ENCODE measurements at places on chromosomes 4 and X. TPM values are rescaled to one million over a fixed set of nuclear protein-coding genes. Genes with fewer than 3 reads are reported as not detected.

Gene BEX5
- not detected for polyA plus RNA-seq

DNA sequence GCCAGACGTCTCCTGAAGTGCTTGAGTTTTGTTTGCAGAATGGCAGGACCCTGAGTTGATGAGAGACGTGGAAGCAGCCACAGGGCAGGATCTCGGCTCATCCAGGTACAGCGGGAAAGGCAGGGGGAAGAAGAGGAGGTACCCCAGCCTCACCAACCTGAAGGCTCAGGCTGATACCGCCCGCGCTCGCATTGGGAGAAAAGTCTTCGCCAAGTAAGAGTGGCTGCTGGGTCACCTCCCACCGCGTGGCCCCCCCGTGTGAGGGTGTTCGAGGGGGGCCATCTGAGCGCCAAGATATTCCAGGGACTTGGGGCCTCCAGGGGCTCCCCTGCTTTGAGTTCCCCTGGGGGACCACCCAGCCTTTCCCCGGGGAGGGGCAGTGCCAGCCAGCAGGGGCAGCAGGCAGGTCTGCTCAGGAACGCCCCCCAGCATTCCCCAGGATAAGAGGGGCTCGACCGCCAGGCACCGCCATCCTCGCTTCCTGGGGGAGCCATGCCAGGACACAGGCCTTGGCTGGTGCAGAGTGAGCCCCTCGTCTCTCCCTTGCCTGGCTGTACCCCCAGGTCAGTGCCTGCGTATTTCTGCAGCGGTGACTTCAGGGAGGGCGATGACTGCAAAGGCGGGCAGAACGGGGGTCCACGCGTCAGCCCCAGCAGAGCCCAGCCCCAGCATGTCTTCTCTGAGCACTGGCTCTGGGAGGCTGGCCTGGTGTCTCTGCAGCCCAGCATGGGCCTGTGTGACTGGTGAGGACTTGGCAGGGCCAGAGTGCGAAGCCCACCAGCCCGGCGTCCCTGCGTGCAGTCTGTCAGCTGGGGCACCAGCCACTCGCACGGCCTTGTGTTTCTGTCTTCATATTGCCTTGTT lies 22.3 kb downstream of the NKX1-1 start:
- no peak for DNase-seq

- DNase-seq = no peak
These were observed 247.3 kb downstream of the PARM1 start for GRCh38 chr4:75180217-75180616.

DNA sequence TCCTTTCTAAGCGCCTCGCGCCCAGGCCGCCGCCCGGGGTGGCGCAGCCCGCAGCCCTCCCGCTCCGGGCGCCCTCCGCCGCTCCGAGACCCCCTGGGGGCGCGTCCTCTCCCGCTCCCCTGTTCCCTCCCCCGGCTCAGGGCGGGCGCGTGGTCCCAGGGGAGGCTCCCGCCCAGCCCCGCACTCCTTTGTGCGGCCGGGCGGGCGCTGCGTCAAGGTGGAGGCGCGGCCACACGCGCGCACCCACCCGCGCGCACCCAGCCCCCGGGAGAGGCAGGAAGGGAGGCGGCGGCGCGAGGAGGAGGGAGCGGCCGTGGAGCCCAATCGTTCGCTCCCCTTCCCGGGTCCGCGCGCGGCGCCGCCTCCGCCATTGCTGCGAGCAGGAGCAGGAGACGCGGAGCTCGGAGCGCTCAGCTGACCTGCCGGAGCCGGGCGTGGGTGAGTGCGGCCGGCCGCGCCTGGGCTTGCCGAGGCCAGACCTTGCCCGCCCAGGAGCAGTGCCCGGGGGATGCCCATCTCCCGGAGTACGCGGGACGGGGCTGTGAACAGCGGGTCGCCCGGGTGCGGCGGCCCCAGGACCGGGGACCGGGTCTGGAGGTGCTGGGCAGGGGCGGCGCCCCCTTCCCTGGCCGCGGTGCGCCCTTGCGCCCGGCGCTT lies at the start of gene NSG1:
Gene NSG1, plus strand, starts transcription at position 367 of the 657 bp plus-strand sequence. CDS start 528 bp downstream, outside the sequence.
- DNase-seq = no peak

DNA sequence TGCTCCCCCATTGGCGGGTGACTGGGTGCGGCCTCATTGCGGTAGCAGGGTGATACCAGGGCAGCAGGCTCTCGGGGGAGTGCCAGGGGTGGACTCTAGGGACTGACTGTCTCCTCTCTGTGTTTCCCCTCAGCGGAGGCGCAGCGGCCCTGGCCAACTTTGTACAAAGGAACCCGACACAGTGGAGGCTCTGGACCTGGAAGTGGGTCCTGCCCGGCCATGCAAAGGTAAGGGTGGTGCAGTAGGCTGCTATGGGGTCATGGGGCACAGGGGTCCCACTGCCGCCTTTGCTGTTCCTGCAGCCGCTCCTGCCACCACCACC lies 16.3 kb downstream of the SULT1B1 start:
- DNase-seq = no peak

Gene CORIN
- polyA plus RNA-seq = 1.4 TPM

Gene OCIAD1
- 208 TPM for polyA plus RNA-seq

Gene ERCC6L
- polyA plus RNA-seq = 1.7 TPM

GRCh38 chr4:85153221-85153620 lies 186.7 kb upstream of the WDFY3 start:
- DNase-seq = no peak

Gene TXK
- 0.48 TPM for polyA plus RNA-seq

DNA sequence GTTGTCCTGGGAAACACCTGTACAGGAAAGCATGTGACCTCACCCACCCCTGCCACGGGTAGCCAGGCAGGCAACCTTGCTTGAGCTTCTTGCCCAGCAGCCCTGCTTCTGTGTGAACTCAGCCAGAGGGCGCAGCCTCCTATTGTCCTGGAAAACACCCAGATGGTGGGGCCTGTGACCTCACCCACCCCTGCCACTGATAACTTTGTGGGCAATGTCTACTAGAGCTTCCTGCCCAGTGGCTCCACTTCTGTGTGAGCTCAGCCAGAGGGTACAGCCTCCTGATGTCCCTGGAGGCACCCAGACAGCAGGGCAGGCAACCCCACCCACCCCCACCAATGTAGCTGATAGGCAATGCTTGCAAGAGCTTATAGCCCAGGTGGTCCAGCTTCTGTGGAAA lies 146.3 kb downstream of the DTHD1 start:
- no peak for DNase-seq

Gene VSIG4
- polyA plus RNA-seq = 12.1 TPM

All from forelimb muscle (tissue), 1 donor.